ENCODE measurements at places on chromosomes 16 and 17.

GRCh38 chr17:15379659-15380058, 38.3 kb upstream of the TEKT3 start:
- no peak for DNase-seq

DNA sequence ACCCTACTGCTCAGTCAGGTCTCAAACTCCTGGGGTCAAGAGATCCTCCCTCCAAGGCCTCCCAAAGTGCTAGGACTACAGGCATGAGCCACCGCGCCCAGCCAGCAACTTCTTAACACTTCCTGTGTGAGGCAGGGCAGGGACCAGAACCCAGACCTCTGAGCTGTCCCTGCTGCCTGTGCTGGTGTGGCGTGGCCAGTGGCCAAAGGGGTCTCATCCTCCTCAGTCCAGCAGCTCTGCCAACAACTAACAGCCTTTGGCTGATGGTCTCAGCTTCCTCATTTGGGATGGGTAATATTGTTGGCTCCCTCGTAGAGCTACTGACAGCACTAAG, 1.4 kb upstream of the LLGL1 start:
- no peak for DNase-seq

- DNase-seq = no peak
These were observed 64.1 kb downstream of the PLD6 start for GRCh38 chr17:17141860-17142552.

DNA sequence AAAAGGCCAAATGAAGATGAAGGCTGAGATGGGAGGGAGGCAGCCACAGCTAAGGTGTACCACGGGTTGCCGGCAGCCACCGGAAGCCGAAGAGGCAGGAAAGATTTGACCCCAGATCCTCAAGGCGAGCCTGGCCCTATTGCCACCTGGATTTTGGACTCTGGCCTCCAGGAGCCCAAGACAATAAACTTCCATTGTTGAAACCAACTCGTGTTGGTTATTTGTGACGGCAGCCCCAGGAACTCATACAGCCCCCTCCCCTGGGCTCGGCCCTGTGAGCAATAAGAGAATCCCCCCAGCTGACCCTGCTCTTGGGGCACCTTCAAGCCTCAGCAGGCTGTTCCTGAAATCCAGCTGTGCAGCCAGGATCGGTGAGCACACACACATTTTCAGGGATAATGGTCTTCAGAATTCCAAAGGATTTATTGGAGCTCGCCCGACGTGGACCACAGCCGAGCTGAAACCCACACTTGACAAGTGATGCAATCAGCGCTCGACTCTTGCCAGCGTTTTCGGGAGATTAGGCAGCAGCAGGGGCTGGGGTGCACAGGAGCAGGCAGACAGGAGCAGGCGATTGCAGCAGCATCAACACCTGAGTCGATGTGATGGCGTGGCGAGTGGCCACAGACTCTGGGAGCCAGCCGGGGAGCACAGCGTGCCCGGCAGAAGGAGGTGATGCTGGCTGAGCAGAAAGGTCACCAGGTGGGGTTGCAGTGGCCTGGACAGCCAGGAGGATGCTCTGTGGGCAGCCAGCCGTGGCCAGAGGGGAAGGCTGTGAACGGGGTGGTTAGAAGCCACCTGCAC, 22.4 kb upstream of the CBX4 start:
- no peak for DNase-seq

DNA sequence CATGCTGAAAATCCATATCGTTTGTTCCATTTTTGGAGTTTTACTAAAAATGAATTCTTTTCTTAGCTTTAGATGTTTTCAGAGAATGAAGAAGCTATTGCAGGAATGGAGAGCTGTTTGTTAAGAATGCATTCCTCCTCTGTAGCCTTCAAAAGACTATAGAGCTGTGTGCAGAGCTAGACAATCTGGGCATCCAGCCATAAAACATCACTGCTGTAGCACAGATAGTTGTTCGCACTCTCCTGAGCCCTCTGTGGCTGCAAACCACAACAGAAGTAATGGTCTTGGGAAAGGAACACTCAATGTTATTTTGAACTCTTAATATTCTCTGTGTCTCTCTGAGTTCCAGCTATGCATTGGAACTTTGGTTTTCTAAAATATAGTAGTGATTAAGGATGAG, 4.9 kb downstream of the TNRC6C start:
- DNase-seq = no peak

DNA sequence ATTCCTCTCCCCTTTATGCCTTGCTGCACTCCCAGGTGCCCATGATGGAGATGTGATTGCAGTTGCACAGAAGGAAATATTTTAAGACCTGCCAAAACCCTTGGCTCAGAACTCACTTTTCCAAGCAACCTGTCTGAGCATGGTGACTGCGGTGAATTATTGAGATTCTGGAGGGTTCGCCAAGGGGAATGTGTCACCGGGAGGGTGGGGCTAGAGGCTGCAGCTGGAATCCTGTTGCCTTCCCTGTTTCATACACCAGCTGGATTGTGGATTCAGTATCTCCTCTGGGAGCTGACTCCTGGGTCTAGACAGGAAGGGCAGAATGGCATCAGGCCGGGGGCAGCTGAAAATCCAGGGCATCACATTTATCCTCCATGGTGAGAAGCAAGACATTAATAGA, 527.2 kb downstream of the TMEM114 start:
- no peak for DNase-seq

DNA sequence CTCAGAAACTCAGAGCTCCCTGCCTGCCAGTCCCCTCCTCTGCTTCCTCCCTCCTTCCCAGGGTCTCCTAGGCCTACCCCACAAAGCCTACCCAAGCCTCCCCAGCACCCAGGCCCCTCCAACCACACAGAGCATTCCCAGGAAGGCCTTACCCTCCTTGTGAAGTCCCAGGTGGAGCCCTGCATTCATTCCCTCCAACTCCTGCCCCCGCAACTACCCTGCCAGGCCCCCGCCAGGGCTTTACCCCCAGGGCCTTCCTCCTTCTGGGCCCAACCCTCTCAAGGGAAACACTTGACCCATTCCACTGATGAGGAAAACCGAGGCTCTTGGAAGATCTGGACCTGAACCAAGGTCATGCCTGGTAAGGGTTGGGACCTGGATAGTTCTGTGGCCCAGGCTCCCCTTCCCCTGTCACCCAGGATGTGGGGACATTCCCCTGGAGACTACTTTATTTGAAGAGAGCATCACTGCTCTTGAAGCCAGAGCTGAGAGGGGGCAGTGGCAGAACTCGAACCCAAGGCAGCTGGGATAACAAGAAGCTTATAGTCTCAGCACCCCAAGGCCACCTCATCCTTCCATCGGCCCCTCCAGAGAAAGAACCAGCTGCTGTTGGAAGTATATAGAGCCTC, 12.5 kb downstream of the PLLP start:
- DNase-seq = no peak

GRCh38 chr16:3089717-3090592, 9.1 kb downstream of the ZSCAN10 start:
- DNase-seq = no peak

- DNase-seq = no peak
These were observed 8.8 kb downstream of the ZG16B start for GRCh38 chr16:2838928-2839327.

- no peak for DNase-seq
These were observed 14.9 kb upstream of the B4GALNT2 start for GRCh38 chr17:49117587-49118230.

DNA sequence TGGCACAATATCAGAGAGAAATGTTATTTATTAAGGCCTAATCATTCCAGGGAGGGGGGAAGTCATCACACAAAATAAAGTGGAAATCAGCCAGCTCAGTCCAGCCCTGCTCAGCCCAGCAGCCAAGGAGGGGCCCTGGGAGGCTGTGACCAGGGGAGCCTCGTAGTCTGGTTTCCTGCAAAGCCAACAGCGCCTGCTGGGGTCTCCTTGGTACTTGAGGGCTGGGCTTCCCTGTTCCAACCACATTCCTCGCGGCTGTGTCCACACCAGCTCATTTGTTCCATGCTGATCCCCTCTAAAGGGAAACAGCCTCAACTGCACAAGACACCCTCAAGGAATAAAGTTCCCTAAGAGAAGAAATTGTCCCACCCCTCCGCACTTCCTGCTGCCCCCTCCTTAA, 154.0 kb downstream of the TMEM132E start:
- no peak for DNase-seq

DNA sequence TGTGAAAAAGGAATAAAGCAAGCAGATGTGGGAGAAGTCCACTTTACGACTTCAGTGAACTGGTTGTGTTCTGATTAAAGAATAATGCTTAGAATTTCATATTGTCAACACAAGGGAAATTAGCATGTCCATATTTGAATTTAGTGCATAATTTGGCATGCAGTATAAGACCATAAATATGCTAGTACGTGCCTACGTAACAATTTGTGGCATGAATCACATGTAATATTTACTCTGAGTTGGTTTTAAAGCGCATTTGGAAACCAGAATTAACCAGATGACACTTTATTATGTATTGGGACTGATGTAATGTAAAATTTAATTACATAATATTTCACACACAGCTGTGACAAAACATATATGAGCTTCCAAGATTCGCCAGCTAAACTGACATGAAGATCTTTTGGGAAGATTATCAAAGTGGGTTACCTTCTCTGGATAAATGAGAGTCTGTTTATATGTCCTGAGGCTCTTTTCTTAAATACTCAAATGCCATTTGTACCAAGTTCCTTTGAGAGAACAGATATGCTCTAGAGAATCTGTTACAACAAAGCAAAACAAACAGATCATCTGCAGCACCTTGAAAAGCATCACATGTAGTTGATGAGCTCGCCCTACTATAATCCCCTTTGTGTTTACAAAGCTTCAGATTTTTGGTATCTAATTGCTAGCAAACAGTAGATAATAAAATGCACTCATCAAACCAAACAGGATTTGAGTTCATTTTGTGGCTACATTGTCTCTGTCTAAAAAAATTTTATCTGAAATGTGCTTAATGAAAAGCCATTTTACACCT, 1468.6 kb downstream of the CDH11 start:
- DNase-seq = no peak

- no peak for DNase-seq
These were observed 29.0 kb downstream of the PIMREG start for GRCh38 chr17:6473128-6473767.

DNA sequence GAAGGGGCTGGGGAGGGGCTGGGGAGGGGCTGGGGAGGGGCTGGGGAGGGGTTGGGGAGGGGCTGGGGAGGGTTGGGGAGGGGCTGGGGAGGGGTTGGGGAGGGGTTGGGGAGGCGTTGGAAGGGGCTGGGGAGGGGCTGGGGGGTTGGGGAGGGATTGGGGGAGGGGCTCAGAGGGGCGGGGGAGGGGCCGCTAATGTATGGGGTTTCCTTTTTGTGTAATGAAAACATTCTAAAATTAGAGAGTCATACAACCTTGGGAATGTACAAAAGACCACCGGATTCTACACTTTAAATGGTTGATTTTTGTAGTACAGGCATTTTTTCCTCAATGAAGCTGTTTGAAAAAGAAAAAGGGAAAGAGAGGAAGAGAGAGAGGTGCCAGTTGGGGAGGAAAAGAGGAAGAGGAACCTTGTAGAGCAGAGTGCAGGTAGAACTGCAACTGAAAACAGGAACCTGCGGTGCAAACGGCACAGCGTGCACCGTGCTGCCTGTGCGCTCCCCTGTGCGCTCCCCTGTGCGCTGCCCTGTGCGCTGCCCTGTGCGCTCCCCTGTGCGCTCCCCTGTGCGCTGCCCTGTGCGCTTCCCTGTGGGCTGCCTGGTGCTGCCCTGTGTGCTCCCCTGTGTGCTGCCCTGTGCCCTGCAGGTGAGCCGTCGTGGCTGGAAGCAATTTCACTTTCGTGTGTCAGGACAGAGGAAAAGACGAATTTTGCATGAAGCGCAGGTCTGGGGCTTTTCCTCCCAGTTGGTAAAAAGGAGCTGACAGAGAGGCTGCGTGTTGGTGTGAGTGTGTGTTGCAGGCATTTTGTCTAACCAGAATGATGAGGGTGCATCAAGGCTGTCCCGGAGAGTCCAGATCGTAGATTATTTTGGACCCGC, 40.8 kb downstream of the METRNL start:
- DNase-seq = no peak

DNA sequence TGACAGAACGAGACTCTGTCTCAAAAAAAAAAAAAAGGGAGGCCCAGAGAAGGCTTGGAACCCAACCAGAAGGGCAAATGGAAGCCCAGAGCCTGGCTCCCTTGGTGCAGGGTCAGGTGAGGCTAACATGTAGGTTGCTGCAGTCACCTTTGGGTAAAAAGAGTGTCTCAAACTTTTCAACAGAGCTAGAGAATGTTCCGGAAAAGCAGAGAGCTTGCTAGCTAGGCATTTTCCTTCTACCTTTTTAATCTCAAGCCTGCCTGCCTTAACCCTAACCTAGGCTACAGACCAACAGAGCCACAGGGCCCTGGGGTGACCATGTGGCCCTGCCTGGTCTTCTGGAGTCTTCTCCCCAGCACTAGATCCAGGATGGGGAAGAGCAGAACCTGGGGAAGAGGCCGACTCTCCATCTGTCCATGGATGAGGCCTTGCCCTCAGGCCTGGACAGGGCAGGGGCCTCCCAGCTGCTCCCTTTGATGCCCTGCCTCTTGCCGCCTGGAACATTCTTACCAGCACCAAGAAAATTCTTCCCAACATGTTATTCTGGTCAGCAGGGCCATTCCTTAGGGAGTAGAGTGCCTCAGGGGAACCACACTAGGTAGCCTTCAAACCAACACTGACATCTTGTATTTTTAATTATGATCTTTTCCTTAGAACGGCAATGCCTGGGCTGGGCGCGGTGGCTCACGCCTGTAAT, 30.1 kb downstream of the SLC43A2 start:
- no peak for DNase-seq

DNA sequence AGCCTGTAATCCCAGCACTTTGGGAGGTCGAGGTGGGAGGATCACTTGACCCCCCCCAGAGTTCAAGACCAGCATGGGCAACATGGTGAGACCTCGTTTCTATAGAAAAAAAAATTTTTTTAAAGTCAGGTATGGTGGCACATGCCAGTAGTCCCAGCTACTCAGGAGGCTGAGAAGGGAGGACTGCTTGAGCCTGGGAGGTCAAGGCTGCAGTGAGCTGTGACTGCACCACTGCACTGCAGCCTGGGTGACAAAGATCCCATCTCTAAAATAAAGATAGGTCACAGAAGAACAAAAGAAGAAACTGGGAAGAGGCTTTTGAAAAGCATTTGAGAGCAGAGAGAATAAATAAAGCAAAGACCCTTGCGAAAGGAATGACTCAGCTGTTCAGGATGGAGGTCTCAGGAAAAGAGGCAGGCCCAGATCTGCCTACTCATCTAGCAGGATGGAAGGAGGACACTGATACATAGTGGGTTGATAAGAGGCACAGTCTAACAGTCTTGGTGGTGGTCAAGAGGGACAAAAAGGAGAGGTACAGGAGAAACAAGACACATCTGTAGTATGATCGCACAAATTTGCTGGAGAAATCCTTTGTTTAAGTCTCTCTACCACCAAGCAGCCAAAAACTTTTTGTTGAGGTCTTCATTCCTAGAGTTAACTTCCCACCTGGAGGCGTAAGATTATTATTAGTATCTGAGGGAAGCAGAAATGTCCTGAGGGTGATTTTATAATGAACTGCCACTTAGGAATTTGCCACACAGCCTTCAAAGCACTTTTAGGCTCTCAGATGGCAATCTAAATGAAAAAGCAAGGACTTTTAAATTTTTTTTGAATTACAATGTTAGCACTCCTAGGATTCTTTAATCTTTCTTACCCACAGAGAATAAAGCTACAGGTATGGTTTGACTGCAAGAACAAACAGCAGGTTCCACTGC, 17.6 kb downstream of the ZSWIM7 start:
- no peak for DNase-seq

- no peak for DNase-seq
These were observed 25.1 kb upstream of the SLC47A1 start for GRCh38 chr17:19508577-19508867.
